Activated B cell treated with CpG ODN at 0.5 μM for 24 hours (primary cell): ENCODE measurements at places on chromosomes 12 and 14.

DNA sequence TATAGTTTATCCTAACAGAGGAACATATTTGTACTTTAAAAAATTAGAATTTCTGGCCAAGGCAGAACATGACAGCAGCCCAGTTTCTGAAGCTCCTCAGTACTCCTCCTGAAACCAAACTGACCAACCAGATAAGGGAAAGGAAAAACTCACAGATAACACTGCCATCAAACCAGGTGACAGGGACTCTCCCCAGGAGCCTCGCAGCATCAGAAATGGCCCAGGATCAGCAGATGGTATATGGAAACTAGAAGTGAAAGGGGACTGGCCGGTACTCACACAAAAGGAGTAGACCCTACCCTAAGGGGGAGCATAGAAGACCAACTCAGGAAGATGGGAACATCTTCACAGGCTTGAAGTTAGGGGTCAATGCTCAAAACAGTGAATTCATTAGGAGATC is 22.0 kb downstream of the GALC start:
- no peak for DNase-seq

GRCh38 chr14:74290415-74290814 is 12.3 kb downstream of the ABCD4 start:
- no peak for DNase-seq

DNA sequence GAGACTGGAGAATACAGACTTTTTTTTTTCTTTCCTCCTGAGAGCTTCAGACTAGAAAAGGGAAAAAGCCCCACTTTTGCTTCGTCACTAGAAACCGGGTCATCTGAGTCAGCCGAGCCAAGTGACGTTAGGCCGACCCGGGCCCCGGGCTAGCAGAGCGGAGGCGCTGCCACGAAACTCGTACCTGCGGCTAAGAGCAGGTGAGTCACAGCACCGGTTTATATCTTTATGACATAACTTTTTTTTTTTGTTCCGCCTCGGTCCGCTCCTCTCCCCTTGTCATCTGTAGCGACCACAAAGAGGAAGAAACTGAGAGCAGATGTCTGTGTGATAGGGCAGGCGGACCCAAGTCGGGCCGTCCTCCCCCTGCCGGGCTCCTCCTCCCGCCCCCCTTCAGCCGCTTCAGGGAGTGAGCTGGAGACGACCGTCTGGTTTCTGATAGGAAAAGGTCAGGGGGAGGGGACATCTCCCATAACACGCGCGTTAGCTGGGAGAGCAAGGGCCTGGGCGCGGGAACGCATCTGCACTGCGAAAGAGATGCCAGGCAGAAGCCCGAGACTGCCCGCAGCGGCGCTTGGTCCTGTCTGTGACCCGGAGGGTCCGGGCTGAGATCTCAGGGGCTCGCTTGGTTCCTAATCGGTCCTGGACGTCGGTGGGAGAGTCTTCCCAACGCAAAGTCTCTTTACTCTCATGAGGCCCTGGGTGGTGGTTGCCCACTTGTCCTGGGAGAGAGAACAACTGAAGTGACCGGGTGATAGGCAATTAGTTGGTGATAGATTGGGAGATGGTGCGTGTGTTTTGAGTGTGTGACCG is 586 bp downstream of the TTC6 start:
- DNase-seq: no peak

- DNase-seq: no peak
These were observed 690.7 kb upstream of the TBX3 start for GRCh38 chr12:115374480-115375185.

DNA sequence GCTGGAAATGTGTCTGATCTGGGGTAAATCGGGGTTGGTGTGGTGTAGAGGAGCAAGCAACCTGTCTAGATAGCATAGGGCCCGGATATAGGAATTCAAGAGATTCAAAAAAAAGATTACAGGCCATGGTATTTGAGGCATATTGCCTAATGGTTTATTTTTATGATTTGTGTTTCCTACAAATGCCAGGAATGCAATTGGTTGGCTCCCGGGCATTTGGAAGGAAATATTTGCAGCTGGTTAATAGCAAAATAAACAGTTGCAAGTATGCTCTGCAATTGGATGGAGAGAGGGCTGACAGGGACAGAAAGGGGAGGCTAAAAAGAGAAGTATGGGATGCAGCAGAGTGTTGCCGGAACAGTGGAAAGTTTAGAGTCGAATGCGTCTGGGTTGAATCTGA is 315.6 kb upstream of the ATP2B1 start:
- DNase-seq: no peak

- DNase-seq: no peak
These were observed 25.9 kb downstream of the ISCA2 start for GRCh38 chr14:74519316-74520074.

GRCh38 chr14:58309086-58309485 is 10.7 kb downstream of the ARID4A start:
- DNase-seq: no peak

DNA sequence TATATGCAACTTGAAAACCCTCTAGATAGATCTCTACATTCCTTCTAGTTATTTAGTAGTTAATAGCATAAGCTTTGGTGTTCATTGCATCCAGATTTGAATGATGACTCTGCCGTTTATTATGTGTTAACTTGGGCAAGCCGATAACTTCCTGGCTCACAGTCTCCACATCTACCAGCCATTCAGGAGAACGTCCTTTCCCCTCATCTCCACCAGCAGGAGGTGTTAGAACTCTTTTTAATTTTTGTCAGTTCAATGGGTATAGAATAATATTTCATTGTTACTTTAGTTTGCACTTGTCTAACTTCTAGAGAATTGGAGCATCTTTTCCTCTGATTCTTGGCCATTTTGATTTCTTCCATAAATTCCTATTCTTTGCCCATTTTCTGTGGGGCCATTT is 30.0 kb upstream of the WSCD2 start:
- DNase-seq: no peak

- DNase-seq: no peak
These were observed 126.5 kb downstream of the DYRK2 start for GRCh38 chr12:67774983-67775587.

- DNase-seq: no peak
These were observed 149.2 kb downstream of the C12orf75 start for GRCh38 chr12:105479710-105480109.

DNA sequence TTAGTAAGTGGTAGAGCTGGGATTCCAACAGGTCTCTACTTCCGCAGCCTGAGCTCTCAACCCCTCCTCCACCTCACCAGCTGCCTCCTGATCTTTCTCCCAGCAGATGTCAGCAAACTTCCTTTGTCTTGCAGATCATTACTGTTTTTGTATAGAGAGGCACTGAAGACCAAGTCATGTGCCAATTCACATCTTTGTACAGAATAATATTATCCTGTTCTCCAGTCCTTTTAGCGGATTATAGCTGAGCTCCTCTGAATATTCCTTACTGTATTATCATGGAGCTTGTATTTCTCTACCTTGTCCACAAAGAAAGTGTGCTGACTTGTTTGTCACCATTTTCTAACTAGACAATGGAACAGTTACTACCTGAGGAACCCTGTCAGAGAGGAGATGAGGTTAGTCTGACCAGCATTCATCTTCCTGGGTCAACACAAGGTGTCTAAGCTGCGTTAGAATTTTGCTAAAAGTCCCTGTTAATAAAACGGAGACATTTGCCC is 142.3 kb upstream of the ARHGAP5 start:
- no peak for DNase-seq

DNA sequence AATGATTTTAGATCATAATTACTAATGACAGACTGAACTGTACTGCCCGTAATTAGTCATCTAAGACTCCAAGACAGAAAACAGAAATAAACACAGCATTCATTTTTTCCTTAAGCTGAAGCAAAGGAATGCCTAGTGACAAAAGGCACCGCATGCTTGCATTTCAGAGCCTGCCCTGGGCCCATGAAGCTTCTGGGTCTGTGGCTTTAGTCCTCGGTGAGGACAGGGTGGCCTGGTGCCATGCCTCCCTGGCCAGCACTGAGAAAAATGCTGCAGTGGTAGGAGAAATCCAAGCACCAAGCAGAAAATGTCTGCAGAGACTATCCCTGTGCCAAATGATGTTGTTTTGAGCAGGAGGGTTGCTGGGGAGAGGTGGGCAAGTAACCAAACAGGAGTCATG is 171.6 kb downstream of the CALM1 start:
- no peak for DNase-seq

GRCh38 chr12:57836442-57837375 is 9.8 kb downstream of the CTDSP2 start:
- DNase-seq: no peak

- peak; percentile 27 for DNase-seq
These were observed 77.8 kb downstream of the DDX51 start for GRCh38 chr12:132066345-132066685.

DNA sequence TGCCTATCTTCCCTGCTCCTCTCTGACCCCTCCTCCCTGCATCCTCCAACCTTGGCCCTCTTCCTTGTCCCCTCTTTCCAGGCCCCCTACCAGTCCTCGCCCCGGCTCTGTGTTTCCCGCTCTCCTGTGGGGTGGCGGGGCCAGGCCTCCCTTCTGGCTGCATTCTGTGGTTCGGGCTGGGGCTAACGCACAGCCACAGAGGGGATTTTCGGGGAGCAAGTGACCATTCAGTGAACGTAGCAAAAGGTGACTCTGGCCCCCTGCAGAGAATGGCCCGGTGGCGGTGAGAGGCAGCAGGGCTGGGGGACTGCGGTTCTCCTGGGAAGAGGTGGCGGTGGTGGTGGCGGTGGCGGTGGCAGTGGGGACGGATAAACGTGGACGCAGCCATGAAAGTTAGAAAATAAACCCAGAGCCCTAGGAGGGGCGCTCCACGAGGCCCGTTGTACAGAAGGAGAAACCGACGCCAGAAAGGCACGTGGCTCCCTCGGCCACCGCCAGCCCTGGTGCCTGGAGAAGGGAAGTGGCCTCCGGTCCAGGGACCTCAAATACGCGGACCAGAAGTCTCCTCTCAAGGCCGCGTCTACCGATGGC is 269.6 kb downstream of the ADGRD1 start:
- DNase-seq: no peak

DNA sequence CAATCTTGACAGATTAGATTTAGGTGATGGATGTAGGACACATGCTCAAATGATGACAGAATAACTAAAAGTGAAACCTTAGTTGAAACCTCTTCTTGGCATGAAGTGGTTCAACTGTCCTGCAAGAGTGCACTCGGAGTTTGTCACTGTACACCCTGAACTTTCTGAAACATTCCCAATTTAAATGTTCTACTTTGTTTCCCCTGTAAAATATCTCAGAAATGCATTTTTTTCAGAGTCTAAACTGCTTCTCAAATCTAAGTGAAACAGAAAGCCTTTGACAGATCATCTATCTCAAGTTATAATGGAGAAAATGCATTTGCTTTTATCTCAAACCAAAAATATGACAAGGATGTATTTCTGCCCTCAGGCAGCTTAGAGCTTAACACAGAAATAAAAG is 66.0 kb downstream of the BHLHE41 start:
- DNase-seq: no peak

GRCh38 chr12:106433055-106433454 is 75.5 kb downstream of the POLR3B start:
- DNase-seq: no peak

- DNase-seq: no peak
These were observed 53.3 kb downstream of the C2CD5 start for GRCh38 chr12:22491034-22491433.

- DNase-seq: no peak
These were observed 43.4 kb downstream of the BDKRB1 start for GRCh38 chr14:96299441-96299840.

DNA sequence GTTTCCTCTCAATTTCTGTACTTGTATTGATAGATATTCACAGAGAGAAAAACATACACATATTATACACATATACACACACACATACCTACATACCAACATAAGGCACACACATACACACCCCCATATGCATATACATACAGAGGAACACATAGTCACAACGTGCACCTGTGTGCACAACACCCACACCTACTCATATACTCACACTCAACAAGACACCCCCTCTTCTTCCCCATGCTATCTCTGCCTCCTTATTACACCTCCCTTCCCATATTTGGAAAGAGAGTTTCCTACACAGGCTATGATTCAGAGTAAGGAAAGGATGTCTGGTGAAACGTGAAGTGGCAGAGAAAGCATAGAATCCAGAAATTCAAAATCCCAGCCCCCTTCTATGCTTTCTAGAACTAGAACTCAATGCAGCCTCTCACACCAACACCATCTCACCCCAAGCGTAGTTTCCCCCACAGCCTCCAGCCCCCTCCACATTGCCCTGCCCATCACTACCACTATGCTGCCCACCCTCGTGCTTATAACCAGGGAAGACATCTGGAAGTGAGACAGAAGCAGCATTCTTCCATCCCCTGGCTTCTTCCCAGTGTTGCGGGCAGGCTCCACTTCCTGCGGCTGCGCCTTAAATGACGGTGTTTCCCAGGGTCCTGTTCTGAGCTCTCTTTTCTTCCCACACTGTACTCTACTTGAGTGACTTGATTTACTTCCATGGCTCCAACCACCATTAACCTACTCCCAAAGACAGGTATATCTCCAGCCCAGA is 2.4 kb downstream of the RNASE8 start:
- no peak for DNase-seq

- no peak for DNase-seq
These were observed 69.7 kb downstream of the ARF6 start for GRCh38 chr14:49962621-49963020.

- no peak for DNase-seq
These were observed 251.9 kb downstream of the SEC23A start for GRCh38 chr14:38851111-38851510.

DNA sequence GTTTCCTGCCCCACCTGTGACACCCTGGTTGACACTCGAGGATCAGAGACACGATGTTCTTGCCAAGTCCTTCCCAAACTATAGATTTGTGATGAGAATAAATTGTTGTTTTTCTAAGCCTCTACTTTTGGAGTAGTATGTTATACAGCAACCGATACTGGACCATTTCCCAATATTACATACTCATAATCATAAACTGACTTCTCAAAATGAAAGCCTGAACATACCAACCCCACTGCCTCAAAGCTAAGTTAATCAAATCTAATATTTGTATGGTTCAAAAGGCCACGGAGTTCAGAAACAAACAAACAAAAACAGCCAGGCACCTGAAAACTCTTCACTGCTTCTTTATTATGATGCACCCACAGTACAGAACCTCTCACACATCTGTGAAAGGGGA is 52.3 kb upstream of the GPHB5 start:
- no peak for DNase-seq

DNA sequence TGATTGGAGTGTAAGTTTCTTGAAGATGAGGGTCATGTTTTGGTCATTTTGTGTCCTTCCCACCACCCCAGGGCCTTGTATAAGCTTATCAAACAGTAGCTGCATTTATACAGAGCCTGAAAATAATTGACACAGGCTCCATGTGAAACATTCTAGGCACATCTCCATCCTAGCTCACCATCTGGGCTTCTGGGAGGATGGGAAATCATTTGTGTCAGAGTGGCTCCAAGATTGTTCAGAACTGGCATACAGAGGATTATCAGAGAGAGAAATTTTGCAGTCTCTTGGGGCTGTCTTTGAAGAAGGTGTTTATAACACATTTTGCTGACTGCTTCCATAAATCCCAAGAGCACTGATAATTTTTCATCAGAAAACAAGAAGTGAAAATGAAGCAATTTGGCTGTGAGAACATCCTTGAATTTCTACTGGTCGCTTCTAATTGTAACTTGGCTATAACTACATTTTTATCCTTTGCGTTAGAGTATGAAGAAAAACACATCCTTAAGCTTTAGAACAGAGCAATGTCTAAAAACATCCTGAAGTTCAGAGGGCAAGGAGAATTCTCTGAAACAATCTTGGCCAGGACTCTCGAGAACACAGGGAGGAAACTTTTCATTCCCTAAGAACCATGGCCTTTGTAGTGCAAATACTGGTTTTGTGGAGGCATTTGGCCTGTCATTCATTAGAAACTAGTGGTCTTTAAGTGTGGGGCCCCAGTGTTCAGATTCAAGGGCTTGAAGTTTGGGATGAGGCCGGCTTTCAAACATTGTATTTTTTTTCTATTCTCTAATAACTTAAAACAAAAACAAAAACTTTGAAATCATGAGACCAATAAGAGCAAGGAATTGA is 151.1 kb downstream of the DACT1 start:
- DNase-seq: no peak

- no peak for DNase-seq
These were observed 219.5 kb downstream of the TBX5 start for GRCh38 chr12:114186241-114187002.
